ENCODE measurements at places on chromosomes 6 and 20. TPM values are rescaled to one million over a fixed set of nuclear protein-coding genes. Genes with fewer than 3 reads are reported as not detected.
A peak's percentile ranks its signal among the peaks of the same experiment; 100 is the strongest.

DNA sequence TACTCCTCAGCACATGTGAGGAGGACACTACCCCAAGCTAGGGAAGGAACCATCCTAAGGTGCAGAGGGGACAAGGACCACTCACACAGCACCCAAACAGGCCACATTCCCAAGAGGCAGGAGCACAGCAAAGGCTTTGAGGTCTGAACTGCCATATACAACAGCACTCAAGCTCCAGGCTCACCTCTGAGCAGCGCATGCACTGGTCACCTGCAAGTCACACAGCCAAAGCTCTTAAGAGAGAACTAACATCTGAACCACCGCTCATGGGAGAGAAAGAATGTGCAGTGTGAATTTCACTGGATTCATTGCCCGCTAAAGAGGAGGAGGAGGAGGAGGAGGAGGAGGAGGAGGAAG lies 31.0 kb downstream of the NPEPL1 start:
- no peak for DNase-seq

DNA sequence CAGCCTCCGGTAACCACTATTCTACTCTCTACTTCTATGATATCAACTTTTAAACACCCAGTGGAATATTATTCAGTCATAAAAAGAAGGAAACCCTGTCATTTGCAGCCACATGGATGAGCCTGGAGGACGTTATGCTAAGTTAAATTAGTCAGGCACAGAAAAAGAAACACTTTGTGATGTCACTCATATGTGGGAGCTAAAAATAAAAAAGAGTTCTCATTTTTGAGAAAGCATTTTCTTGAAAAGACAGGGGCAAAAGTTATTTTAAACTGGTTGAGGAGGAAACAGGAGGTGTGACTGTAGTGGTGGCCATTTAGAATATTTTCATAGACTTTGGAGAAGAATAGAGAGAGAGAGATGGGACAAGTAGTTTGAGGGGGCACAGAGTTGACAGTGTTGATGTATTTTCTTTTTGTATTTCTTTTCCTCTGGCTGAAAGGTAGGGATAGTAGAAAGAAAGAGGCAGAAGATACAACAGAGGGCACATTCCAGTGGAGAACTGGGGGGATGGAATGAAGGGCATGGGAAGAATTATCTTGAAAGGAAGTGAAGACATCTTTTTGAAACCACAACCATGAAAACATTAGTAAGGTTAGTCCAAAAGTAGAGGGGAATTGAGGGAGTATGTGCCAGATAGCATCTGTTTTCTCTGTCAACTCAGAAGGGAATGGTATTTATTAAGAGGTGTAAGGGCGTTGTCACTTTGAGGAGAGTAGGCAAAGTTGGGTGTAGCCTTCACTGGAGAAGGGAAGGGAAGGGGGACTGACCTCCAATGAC lies 181.3 kb upstream of the GMDS start:
- no peak for DNase-seq

Gene COL9A3
- 93.9 TPM for total RNA-seq

Gene TOP1
- total RNA-seq = 31.3 TPM

DNA sequence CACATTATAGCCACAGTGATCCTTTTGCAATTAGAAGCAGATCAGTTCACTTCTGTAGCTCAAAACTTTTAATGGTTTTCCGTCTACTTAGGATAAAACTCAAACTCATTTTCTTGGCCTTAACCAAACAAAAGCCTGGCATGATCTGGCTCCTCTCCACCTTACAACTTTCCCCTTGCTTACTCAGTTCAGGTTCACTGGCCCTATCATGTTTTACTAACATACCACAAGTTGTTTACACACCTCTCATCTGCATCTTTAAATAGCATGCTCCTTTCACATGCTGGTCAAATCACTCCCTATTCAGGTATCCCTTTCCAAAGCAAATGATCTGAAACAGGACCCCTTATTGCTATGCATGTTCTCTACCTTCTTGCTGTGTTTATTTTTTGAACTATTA lies 191.4 kb upstream of the FAM83B start:
- DNase-seq = peak; percentile 47

- DNase-seq = no peak
Observed at GRCh38 chr6:154737424-154737823, 4.2 kb downstream of the SCAF8 start.

- no peak for DNase-seq
Observed at GRCh38 chr6:146550911-146551310, 7.3 kb downstream of the RAB32 start.

DNA sequence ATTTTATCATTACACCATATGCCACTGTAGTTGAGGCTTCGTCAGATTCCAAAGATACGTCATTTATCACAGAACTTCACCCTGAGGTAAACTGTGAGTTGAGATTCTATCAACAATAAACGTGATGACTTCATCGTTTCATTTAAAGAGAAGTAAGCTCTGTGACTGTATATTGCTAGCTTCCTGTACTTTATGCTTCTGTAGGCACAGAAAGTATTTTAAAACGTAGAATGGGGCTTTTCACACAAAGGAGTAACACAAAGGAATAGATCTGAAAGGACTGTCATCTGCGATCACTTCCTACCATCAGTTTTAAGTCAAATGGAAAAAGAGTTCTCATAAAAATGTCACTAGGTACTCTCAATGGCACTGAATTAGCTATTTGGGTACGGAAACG lies 234.4 kb upstream of the MCHR2 start:
- no peak for DNase-seq

- DNase-seq = no peak
Observed at GRCh38 chr6:114339706-114340105, 3.1 kb downstream of the HS3ST5 start.

Gene PARD6B
- total RNA-seq = 14.3 TPM

GRCh38 chr6:145690969-145691368 lies 44.4 kb downstream of the EPM2A start:
- DNase-seq = no peak

GRCh38 chr6:56786256-56786655 lies 143.6 kb upstream of the DST start:
- DNase-seq = no peak

Gene BFSP1
- 4.7 TPM for total RNA-seq

DNA sequence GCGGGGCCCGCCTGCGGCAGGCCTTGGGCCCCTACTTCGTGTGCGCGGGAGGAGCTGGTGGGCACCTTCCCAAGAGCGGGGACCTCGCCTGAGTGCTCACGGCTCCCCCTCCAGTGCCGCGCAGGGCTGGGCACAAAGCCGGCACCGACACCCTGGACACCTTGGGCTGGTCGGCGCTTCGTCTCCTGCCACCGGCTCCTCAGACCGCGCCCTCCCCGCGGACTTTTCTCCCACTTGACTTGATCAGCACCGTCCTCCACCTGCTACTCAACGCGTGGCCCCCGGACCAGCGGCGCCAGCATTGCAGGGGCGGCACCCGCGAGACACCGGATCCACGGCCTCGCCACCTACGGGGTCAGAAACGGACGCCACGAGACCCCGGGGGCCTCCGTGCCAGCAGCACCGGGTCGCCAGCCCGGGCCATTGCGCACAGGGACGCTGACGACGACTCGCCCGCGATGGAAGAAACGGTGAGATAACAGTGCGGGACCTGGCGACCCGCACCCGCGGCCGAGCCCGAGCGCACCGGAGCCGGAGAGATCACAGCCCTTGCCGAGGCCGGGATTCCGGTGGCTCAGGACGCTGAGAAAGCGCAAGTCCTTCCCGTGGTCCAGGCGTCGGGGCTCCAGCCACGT lies 154.2 kb downstream of the DLL1 start:
- DNase-seq = no peak

GRCh38 chr20:45967551-45968080 lies 4.4 kb downstream of the ZNF335 start:
- no peak for DNase-seq

Gene HAO1
- total RNA-seq = not detected

Gene LTB
- total RNA-seq = not detected

DNA sequence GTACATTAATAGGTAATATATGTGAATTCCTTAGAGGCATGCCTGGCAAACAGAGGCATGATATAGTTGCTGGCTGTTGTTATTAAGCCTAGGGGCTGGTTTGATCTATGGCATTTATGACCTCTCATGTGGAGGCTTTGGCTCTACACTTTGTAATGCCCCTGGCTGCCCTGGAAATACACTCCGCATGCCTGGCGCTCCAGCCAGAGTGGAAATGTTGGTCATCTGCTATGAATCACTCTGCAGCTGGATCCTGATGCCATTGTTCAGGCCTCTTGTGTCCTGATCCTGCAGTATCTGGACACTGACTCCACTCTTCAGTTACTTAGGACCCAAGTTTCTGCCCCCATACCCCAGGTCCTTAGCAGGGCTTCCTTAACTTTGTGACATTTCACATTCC lies 200.5 kb upstream of the PCSK2 start:
- DNase-seq = no peak

GRCh38 chr20:58893355-58894120 lies 41.0 kb downstream of the GNAS start:
- no peak for DNase-seq

- DNase-seq = no peak
Observed at GRCh38 chr6:52457096-52457495, 37.0 kb downstream of the EFHC1 start.

GRCh38 chr6:24359640-24360454 lies 2.0 kb upstream of the DCDC2 start:
- DNase-seq = peak; percentile 95

DNA sequence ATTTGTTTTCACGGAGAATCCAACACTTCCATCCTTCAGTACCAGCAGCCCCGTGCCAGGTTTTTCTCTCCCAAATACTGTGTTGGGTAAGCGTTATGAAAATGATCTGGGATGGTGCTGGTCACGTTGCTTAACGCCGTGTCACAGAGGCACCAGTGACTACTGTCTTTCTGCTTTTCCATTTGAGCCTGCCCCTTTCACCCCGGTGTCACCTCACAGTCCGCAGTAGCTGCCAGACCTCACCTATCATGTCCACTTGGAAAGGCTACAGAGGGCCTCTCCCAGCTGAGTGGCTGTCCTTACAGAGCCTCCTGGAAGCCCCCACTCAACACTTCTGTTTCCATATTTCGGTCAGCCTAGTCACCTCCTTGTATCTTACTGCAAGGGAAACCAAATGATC lies 176.5 kb upstream of the ARID1B start:
- no peak for DNase-seq

Gene FAM209B
- total RNA-seq = not detected

- DNase-seq = no peak
Observed at GRCh38 chr6:35049900-35050756, 91.0 kb downstream of the TCP11 start.

Gene SLC22A3
- 2.3 TPM for total RNA-seq
